ENCODE measurements at places on chromosomes 5 and 9. TPM values are rescaled to one million over a fixed set of nuclear protein-coding genes. Genes with fewer than 3 reads are reported as not detected.

The ABCA1 gene
- 6.5 TPM for total RNA-seq

The GABBR2 gene
- total RNA-seq, result 0.84 TPM

The SLC36A3 gene
- not detected for total RNA-seq

The HAPLN1 gene
- 1.4 TPM for total RNA-seq

The CDC20B gene
- not detected for total RNA-seq

The CSF2 gene
- not detected for total RNA-seq

The FLT4 gene
- total RNA-seq, result 15.7 TPM

The SLC25A2 gene
- total RNA-seq, result 0.72 TPM

The WNK2 gene
- 34.3 TPM for total RNA-seq

The PCDHGB1 gene
- 2.8 TPM for total RNA-seq

The EPB41L4B gene
- 1.2 TPM for total RNA-seq

The BAAT gene
- total RNA-seq, result 0.16 TPM

The NEUROG1 gene
- total RNA-seq, result 7.3 TPM
